ENCODE measurements at places on chromosomes 3 and 15.

DNA sequence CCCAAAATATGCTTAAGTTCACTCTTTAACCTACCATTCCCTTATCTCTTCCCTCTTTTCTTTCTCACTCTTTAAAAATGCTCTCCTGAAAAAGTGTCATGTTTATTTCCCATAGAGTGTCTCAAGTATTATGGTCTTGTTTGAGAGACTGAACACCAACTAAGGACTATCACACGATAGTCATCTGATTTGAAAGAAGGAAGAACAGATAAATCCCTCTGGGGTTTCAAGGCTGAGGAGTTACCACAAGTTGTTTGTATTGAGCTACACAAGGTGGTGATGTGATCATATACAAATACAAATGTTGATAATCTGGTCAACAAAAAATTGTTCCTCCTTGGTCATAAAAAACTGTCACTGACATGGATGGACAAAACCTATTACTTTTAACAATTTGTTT is 13.8 kb downstream of the MEIS2 start:
- DNase-seq: no peak

DNA sequence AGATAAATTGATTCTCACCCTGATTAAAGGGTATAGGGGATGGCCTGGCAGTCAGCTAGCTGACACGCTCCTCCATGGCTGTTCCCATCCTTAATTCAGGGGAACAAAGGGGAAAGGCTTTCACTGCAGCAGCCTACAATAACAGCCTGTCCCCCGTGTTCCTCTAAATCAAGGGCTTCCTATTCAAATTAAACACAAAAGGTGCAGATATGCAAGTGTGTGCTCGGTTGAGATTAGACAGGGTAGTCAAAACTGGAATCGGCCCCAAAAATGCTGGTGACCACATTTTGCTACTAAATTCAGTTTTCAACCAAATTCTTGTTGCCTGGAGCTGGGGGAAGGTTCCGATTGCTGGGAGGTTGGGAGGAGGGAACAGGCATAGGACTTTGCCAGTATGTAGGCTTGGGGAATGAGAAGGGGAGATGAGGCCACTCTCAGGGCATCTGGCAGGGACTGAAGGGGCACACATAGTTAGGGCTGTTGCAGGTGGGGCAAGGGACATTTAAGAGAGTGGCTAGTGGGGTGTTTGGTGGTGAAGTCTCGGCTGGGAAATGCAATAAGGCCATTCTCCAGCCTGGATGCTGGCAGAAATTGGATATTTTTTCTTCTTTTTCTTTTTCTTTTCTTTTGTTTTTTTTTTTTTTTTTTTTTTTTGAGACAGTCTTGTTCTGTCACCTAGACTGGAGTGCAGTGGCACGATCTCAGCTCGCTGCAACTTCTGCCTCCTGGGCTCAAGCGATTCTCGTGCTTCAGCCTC is 32.9 kb upstream of the CTSH start:
- no peak for DNase-seq

DNA sequence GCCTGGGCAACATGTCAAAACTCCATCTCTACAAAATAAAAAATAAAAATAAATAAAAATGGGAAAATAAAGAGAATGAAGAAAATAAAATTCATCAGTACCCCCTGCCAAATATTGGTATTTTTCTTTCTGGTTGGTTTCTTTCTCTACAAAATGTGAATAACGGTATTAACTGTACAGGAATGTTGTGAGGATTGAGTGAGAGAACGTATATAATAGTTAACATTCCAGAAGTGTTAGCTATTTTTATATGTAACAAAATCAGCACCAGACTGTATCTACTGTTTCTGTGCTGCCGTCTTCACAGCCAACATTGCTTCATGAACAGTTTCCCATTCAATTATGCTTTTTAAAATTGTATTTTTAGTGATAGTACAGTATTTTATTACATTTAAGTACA is 25.5 kb upstream of the RNU6-1 start:
- DNase-seq: no peak

- peak; percentile 20 for DNase-seq
Measured at GRCh38 chr15:63191895-63192618, 2.7 kb downstream of the RAB8B start.

DNA sequence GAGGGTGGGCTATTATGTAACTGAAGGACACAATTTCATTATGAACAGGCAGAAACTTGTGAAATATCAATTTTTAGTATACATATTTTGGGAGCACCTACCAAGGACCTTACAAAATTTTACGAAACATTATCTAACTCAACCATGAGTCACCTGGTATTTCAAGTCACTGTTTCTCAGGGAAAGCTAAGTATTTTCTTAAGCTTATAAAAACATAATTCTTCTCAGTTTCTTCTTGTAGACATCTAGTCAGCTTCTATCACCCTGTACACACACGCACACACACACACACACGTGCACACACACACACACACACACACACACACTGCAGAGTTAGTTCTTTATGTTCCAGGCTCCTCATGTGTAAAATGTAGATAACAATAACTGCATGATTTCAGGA is 658.3 kb downstream of the TUSC7 start:
- no peak for DNase-seq

DNA sequence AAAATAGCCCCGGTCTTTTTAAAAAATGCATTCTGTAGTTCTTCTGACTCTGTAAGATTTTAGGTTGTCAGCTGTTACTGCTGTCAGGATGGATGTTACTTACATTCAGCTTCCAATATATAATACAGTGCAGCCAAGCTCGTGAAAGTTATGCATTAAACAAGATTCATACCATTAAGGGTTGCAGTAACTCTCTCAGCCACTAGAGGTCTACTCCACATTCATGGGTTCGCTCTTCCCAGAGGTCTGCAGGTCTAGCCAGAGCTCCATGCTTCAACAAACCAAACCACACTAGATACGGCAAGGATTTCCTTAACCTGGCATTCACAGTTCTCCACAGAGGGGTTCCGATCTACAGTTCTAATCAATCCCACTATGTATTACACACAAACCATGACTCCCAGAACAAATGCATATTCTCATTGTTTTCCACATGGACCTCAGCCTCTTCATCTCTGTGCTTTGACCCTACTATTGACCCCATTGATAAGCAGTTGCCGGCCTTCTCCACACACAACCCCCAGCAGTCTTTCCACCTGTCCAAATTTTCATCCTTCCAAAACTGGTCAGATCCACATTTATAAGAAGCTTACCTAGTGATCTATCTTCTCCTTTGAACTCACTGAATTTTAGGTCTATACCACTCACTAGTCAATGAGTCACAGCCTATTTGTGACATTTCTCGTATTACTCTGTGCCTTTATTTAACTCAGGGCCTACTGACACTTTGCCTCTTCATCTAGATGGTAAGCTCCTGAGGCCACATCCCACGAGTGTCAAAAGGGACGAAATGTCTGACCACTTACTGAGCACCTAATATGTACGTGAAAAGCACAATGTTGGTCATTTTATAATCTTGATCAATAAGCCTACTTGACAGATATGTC is 33.7 kb downstream of the RORA start:
- DNase-seq: no peak

DNA sequence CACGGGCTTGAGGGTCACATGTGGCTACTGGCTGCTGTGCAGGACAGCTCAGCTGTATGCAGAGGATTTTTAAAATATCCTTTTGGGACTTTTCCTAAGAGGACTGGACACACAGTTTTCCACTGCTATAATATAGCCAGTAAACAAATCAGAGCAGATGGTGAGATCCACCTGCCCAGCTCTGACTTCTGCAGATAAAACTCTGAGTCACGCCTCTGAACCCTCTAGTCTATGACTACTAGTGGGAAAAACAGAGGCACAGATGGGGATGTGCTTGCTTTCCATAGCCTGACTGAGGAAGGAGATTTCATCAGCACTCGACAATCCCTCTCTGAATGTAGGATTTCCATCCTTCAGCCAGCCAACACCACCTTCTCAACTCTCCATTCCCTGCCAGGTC is 45.1 kb downstream of the COLQ start:
- no peak for DNase-seq

DNA sequence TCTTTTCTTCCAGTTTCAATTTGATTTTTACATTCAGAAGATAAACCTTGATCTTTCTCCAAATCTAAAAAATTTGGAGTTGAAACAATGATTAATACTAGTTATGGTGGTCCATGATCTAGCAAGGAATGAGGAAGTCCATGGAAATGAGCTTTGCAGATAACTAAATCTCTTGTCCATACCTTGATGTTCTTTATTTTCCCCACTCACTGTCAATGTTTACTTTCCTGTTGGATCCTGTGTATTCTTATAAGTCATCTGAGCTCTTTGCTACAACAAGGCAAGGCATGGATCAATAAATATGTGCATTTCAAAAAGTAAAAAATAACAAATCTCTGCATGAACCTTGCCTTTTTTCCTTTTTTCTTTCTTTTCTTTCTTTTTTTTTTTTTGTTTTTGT is 6.2 kb upstream of the MYO1E start:
- no peak for DNase-seq

GRCh38 chr15:38228618-38229017 is 24.0 kb upstream of the SPRED1 start:
- no peak for DNase-seq

- DNase-seq: no peak
Measured at GRCh38 chr3:64129106-64129505, 96.2 kb downstream of the PRICKLE2 start.

DNA sequence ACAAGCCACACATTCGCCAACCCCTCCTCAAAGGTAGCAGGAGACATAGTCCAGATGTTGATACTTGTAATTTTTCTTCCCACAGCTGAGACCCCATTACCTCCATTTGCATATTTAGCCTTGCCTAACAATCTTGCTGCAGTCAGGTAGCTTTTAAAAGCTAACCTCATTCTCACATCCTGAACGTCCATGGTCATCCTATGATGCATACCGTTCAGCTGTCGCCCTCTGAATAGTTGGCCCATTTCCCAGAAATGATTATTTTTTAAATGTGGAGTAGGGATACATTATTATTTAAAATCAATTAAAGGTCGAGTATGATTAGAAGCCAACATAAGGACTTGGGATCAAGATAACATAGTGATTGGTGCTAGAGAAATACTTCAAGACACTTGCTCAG is 165.0 kb downstream of the MEX3B start:
- DNase-seq: no peak

DNA sequence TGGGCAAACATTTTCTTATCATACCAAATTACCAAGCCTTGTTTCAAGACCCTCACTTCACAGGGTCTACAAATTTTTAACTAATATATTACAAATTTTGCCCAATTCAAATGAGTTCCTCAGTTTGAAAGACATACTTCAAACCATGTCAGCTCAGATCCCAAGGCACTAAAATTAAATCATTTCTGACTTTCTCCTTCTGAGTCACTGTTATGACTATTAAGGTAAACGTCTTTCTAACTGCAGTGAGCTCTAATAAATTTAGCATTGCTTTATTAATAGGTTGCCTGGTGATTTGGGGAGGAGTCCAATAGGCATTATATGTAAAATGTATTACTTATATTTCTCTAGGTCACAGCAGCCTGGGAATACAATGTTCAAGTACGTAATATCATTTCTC is 158.2 kb upstream of the ARHGEF26 start:
- no peak for DNase-seq

- no peak for DNase-seq
Measured at GRCh38 chr15:49313650-49314049, 109.4 kb upstream of the FGF7 start.

DNA sequence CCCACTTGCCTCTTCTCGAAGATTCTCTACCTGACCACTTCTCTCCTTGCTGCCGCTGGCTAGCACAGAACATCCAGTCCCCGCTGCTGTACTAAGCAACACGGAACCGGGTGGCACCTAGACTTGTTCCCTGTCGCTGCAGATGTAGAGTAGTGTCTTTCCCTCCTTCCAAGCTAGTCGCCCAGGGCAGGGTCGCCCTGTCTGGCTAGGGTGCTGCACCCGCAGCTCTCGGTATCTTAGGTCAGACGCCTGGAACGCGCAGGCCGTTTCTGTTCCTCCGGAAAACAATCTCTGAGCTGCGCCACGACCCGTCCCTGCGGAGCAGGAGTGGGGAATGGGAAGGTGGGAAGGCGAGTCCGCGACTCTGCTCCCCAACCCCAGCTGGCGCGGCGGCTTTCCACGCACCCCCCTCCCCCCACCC is 758 bp upstream of the SNX33 start:
- DNase-seq: no peak

DNA sequence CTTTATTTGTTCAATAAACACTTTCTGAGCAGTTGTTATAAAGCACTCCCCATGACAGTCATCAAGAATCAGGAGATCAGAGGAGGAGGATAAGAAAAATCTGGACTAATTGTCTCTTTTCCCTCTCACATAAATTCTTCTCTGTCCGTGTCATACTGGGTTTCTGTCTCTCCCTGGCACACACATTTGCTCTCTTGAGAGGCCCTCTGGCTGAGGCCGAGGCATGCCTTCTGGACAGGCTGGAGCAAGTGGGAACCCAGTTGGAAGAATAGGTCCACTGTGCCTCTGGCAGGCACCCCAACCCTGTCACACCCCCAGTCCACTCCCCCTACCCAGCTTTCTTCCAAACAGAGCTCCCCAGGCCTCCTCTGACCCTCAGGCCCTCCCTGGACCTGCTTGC is 315.8 kb downstream of the UACA start:
- no peak for DNase-seq

DNA sequence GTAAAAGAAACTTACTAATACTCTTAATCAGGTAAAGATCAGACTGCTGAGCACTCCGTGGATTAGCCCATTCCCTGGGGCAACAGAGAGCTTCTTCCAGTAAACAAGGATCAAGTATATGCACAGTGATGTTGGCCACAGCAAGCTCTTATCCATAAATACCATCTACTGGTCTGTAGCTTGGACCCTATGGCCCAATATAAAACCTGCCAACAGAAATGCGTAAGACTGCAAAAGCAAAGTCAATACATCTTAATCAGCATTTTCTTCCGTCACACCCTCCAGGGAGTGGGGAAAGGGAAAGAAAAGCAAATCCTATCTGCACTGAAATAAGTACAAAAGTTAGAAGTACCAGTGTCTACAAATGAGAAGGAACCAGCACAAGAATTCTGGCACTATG is 1082.1 kb downstream of the ZPLD1 start:
- DNase-seq: no peak

DNA sequence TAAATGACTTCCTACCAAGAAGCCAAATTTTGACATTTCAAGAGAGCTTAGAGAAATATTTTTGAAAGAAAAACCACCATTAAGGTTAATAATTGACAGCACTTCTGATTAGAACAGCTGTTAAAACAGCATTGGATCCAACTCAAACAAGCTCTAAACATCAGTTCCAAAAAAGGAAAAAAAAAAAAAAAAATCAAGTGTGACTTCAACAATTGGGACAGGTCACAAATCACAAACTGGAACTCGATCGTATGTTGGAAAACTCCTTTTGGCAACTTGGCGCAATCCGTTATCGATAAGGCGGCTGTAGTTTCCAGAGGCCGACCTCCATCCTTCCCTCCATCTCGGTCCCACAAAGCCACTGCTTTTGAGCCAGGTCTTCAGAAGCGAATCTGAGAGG is 17.8 kb downstream of the TLE3 start:
- DNase-seq: no peak

All from CD4-positive, alpha-beta T cell (primary cell).